Skeletal muscle cell (primary cell): ENCODE measurements at places on chromosomes 2 and 18.

GRCh38 chr2:207110310-207110709 is 55.4 kb downstream of the KLF7 start:
- DNase-seq = no peak

DNA sequence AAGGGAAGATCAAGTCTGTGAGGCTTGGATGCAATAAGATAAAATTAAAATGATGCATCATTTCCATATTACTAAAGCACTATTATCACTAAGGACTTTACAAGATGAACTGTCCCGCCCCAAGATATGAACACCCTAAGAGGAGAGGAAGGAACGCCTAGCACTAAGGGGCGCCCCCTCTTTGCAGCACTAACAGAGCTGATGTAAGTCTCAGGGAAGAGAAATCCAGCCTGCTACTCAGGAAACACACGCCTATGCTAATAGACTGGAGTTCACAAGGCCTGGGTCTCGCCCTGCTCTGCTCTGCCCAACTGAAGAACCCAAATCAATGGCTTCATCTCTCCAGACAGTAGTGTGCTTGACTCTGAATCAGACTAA is 6.1 kb downstream of the INO80C start:
- DNase-seq = no peak

DNA sequence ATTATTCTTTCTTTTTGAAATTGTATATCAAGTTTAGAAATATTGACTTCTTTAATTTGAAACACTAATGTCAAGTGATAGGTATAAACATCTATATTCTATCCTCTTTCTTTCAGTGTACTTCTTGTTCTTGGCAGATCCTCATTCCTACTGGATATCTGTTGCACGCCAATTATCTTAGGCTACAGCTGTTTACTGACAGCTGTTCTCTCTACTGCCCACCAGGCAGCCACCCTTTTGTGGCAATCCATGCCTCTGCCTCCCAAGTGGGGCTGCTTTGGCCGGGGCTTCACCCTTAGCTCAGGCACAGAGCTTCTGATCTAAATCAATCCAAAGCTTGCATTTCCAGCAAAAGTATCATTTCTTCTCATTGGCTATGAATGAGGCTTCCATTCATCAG is 50.6 kb upstream of the ITSN2 start:
- DNase-seq = peak; percentile 9

GRCh38 chr2:108626995-108627394 is 92.3 kb upstream of the RANBP2 start:
- no peak for DNase-seq
